ENCODE measurements at places on chromosomes 11 and 22.

DNA sequence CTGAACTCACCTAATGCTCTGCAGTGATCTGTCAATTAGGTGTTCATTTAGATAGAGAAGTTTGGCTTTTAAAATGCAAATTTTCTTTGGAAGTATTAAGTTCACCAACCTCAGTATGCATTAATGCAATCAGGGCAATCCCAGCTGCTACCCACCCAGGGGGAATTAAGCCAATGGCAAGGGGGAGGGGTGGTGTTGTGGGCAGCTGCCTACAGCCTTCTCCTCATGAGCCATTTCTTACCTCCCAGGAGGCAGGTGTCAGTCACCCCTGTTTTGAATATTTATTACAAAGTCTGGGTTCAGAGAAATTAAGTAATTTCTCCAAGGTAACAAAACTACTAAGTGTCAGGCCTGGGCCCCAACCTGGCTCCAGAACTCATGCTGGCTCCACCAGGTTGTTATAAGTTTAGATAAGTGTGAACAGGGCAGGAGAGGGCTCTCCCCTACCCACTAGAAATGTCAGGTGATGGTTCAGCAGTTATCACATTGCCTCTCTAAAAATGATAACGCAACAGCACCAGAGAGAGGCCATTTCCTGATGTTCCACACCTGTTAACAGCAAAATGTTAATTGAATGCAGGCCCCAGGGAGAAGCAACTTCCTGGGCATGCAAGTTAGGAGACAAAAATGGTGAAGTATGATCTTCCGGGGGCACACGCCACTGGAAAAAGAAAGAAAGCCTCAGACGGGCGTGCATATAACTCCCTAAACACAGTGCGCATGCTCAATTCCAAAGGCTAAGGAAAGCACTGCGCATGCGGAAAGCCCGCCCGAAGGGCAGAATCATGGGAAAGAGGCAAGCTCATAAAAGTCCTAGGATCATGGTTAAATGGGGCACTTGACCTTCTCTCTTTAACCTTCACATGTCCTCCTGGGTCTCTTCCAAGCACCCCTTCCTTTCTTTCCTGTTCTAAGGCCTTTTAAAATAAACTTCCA is 35.4 kb upstream of the GNAZ start:
- peak; percentile 2 for DNase-seq

GRCh38 chr11:64754124-64754918 is 5.5 kb downstream of the PYGM start:
- DNase-seq, result no peak

DNA sequence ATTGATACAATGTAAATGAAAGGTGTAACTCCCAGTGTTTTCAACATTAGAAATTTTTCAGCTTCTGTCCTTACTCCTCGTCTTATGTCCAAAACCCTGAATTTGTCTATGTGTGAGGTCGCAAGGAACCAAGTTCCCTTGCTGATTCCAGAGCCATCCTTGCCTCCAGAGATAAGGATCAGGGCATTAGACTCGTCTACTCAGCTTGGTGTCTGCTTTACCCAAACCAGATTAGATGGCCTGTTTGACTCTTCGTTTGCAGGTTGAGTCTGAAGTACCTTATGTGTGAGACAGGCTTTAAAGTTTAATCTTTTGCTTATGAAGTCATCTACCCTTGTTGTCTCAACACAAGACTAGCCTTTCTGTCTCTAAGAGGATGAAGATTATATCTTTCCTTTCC is 55.6 kb downstream of the SPECC1L start:
- no peak for DNase-seq

- DNase-seq, result no peak
Observed at GRCh38 chr22:30770716-30771115, 76.0 kb downstream of the OSBP2 start.

GRCh38 chr11:113091481-113091780 is 130.2 kb downstream of the NCAM1 start:
- no peak for DNase-seq

DNA sequence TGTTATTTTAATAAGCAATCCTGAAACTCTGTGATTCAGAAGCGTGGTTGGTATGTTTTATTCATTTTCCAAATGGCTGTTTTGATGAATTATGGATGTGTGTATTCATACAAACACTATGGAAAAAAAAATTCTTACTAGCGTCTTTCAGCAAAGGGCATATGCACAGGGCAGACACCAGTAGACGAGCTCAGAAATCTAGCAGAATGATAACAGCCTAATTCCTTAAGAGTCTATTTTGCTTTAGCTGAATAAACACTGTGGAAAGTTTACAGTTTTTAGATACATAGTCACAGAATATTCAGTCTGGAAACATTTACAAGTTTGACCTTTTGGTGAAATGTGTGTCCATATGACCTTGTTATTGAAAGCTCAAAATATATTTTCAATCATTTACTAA is 418.8 kb upstream of the LUZP2 start:
- no peak for DNase-seq

DNA sequence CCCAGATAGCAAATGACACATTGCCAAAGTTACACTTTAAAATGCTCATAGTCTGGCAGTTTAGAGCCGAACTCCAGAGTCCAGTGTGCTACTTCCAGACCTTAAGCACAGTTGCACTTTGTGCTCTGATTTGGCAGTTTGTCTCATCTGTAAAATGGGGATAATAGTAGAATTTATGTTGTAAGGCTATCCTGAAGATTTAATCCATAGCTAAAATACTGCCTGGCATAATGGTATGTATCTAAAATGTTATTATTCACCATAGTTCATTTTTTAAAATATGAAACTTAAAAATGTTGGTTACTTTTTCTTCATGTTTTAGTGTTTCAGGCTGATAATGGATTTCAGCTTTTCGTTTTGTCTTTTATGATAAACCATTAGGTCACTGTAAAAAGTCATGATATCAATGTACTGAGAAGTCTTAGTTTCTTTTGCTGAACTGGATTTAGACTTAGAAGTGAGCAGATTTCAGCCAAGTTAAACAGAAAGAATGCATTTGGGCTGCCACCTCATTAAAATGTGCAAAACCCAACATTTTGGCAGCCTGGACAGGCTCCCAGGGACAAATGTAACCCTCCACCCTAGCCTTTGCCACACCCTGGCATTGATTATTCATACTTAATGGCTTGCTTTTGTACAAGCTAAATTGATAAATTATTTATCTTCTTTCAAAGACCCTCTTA is 933 bp downstream of the OLFML1 start:
- no peak for DNase-seq

DNA sequence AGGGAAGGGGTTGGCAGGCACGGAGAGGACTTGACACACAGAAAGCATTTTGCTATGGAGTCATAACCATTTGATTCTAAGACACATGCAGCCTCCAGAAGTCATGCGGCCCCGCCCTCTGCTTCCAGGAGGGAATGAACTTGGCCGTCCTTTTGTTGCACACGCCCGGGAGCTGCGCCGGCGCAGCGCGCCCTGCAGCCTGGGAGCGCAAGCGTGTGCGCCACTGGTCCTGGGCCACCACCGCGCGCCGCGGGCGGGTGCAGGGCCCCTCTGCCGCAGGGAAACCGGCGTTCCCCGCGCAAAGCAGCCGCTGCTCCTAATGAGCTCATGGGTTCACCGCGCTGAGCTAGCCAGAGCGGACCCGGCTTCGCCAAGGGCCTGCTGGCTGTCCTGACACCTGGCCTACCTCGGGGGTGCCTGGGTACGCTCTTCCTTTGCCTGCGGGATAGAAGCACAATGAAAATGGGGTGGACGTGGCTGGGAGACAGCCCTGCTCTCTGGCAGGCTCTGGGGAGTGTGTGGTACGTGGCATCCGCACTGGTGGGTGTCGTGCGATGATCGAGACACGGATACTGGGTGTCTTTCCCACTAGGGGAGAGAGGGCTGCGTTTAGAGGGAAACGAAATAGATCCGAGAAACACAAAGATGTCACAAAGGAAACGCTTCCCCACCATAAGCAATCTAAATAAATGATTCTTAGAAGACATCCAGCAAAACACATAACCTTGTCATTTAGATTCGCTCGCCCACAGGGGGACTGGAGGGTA is 669 bp downstream of the MICAL3 start:
- DNase-seq, result peak; percentile 74

- DNase-seq, result no peak
Observed at GRCh38 chr11:131760091-131761061, 390.0 kb downstream of the NTM start.

DNA sequence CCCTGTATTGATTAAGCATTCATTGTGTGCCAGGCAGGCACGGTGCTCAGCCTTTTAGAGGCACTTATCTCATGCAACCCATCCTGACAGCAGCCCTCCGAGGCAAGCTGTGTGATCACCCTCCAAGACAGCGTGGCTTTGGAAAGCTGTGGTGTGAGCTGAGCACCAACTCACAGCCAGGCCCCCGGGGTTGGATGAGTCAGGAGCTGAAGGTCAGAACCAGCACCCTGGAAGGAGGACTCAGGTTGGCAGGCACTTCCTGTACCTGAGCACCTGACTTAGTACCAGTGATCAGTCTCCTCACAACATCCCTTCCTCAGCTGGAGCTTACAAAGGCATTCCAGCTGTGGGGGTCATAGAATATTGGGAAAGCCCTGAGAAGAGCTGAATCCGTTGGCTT is 9.0 kb downstream of the PATZ1 start:
- no peak for DNase-seq

GRCh38 chr22:48824712-48825651 is 1002.7 kb downstream of the BRD1 start:
- DNase-seq, result no peak

GRCh38 chr11:120067438-120068113 is 70.3 kb downstream of the TRIM29 start:
- no peak for DNase-seq

GRCh38 chr11:10397226-10397987 is 57.7 kb upstream of the AMPD3 start:
- no peak for DNase-seq

GRCh38 chr11:86918973-86919372 is 36.2 kb downstream of the FZD4 start:
- no peak for DNase-seq

DNA sequence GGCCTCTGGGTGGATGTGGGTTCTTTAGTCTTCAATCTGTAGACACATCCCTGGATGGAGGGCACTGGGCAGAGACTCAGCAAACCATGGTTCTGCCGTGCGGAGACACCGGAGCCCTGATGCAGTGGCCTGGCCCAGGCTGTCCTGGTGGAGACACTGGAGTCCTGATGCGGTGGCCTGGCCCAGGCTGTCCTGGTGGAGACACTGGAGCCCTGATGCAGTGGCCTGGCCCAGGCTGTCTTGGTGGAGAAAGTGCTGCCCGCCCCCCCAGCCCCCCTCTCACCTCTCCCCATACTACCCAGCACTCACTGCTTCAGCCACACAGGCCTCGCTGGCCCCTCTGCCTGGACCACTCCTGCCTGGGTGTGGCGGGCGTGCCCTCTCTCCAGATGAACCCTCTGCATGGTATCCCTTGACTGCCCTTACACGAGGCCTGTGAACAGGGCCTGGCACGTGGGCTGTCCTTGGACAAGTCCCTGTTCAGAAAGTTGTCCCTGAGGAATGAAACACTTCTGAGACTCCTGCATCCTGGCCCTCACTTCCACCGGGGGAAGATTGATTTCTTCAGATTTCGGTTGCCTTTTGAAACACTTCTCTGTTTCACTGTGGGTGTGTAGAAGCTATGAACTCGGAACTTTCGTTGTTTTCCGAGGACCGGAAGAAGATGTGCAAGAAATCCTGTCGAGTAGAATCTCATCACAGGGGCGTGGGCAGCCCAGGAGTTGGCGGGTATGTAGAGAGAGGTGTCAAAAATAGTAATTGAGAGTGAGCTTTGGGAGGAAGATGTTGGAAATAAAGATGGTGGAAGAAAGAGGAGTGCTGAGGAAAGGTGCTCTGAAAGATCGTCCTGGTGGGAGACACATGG is 26.2 kb downstream of the IGHMBP2 start:
- DNase-seq, result peak; percentile 12

- DNase-seq, result no peak
Observed at GRCh38 chr11:125174686-125175085, 10.1 kb downstream of the PKNOX2 start.

- DNase-seq, result no peak
Observed at GRCh38 chr22:24937114-24937513, 9.4 kb downstream of the LHFPL7 start.

GRCh38 chr22:36252754-36253522 is at the start of gene APOL1:
TSS of gene APOL1 (plus strand) at chr22:36253133. CDS start at chr22:36254956, 1,823 bp downstream.
- peak; percentile 76 for DNase-seq

- no peak for DNase-seq
Observed at GRCh38 chr22:19962909-19963806, 21.5 kb upstream of the TXNRD2 start.

DNA sequence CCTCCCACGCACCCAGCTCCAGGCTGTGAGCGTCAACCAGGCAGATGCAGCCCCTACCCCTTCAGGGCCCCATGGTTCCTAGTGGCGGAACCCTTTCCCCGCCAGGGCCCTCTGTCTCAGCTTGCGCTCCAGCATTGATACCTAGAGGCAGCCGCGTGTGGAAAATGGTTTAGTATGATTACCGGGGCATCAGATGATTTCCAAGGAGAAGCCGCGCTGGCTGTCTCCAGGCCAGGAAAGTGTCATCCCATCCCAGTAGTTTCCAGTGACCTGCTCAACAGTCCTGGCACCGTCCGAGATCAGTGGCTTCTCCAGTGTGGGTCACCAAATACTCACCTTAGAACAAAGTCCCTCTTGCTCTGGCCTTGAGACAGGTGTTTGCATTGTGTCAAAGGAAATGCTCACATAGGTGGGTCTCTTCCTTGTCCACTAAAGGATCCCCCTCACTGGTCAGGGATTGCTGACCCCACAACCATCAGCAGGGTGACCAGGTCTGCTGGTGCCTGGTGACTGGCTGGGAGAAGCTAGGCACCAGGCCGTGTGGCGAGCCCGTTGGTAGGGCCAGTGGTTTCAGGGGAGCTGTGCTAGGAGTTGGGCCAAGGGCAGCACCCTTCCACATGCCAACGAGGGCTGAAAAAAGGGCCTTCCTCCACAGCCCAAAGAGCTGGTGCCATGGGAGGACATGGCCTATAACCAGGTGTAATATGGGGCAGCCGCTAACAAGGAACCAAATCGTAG is 109.4 kb downstream of the MORC2 start:
- DNase-seq, result no peak

DNA sequence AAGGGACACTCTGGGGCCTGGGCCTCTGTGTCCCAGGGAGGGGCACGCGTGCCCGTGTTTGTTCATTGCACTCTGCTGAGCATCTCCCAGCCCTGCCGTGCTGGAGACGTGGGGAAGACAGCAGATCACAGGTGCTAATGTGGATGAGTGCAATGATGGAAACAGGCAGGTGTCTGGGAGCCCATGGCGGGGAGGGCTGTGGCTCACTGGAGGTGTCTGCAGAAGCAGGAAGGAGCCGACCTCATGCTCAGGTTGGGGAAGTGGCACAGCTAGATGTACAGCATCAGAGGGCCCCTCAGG is 7.9 kb downstream of the TMEM258 start:
- DNase-seq, result no peak

GRCh38 chr11:66970807-66971442 is 4.2 kb upstream of the C11orf86 start:
- DNase-seq, result no peak
